ENCODE measurements at places on chromosomes 11 and 22. TPM values are rescaled to one million over a fixed set of nuclear protein-coding genes. Genes with fewer than 3 reads are reported as not detected.

DNA sequence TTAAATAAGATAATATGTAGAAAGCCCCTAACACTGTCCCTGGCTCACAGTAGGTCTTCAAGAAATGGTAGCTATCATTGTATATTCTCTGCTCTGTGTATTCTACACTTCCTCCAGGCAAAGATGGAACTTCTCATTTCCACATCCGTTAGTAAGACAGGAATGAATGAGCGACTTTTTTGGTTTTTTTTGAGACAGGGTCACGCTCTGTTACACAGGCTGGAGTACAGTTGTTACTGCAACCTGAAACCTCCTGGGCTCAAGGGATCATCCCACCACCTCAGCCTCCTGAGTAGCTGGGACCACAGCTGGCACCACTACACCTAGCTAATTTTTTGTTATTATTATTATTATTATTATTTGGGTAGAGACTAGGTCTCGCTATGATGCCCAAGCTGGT is 2.3 kb upstream of the CLPB start:
- no peak for DNase-seq

- DNase-seq, result no peak
Measured at GRCh38 chr11:117903505-117904382, 25.5 kb downstream of the TMPRSS13 start.

GRCh38 chr11:66292543-66293332 is 1.0 kb downstream of the TMEM151A start:
- no peak for DNase-seq

- DNase-seq, result peak; percentile 47
Measured at GRCh38 chr22:38513063-38513462, 7.0 kb upstream of the DDX17 start.

DNA sequence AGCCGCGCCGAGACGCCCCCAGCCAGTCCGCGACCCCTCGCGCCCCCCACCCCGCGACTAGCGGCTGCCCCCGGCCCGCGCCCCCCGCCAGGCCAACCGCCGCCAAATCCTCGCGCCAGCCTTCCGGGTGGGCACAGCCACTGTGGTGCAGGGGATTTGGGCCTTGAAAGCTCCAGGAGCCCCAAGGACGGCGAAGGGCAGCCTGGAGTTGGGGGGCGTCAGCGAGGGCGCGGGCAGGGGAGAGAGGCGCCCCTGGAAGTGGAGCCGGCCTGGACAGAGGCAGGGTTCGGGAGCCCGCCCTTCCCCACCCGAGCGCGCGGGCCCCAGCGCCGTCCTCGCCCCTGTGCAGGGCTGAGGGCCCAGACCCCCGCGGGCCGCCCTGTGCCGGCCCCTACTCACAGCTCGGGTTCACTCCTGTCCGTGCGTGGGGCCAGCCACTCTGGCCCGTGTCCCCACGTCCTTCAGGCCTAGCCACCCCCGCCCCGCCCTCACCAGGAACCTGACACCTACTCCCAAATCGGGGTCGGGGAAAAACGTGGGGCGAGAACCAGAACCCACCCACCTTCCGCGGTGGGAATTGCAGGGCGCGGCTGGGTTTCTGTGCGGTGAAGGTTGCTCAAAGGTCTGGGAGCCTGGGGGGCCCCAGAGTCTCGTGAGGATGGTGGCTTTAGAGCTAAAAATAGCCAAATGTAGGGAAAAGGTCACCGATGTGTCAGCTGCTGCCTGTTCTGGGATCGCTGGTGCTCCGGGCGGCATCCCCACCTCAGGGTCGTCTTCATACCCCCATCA is at the start of gene CPT1B:
Gene CPT1B (minus strand): TSS at position 441 of the 789 bp plus-strand sequence. CDS start 512 bp downstream, outside the sequence.
- no peak for DNase-seq

DNA sequence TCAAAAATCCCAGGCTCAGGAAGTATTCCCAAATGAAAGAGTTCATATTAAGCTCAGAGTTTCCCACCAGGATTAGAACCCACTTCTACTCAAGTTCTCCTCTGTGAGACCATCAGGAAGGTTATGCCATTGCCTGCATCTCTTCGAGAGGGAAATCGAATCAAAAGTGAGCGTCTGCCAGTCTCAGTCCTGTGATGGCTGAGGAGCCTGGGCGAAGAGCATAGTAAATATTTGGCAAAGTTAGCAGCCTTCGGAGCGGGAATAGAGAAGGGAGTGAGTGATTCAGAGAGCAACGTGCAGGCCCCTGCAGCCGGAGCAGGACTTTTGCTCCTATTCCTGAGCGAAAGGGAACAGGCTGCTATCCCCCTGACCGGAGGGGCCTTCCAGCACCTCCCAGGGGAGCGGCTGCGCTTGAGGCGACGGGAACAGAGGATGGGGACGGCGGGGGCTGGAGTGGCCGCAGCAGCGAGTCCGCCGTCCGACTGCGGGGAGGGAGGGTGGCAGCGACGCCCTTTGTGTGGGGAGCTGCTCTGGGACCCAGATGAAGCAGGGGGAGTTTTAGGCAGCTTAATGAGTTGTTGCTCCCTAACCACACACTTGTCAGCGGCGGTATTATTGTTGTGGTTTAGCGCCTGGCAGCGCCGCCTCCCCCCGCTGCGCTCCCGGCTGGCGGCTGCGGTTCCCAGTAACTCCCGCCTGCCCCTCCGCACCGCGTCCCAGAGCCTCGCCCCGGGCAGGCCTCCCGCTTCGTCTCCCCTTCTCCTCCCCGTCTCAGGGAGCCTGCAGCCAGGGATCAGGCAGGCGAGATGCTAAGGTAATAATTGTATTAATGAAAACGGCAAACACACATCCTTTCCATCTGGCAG is 21.7 kb upstream of the NRGN start:
- no peak for DNase-seq

GRCh38 chr11:68958211-68958610 is 22.6 kb downstream of the MRGPRD start:
- no peak for DNase-seq

DNA sequence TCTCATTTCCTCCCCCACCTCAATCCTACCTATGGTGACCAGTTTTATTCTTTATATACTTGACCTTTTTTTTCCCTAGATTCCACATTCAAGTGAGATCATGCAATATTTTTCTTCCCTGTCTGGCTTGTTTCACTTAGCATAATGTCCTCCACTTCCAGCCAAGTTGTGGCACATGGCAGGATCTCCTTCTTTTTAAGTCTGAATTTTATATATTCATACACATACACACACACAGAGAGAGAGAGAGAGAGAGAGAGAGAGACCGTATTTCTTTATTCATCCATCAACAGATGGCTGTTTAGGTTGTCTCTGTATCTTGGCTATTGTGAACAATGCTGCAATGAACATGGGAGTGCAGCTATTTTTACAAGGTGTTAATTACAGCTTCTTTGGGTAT is 1.4 kb downstream of the POU2AF2 start:
- no peak for DNase-seq

- DNase-seq, result no peak
Measured at GRCh38 chr11:112211536-112211935, 14.7 kb upstream of the PTS start.

- peak; percentile 66 for DNase-seq
Measured at GRCh38 chr22:49962012-49962750, 1.6 kb downstream of the PIM3 start.

GRCh38 chr11:125376117-125376516 is 119.9 kb downstream of the FEZ1 start:
- no peak for DNase-seq

DNA sequence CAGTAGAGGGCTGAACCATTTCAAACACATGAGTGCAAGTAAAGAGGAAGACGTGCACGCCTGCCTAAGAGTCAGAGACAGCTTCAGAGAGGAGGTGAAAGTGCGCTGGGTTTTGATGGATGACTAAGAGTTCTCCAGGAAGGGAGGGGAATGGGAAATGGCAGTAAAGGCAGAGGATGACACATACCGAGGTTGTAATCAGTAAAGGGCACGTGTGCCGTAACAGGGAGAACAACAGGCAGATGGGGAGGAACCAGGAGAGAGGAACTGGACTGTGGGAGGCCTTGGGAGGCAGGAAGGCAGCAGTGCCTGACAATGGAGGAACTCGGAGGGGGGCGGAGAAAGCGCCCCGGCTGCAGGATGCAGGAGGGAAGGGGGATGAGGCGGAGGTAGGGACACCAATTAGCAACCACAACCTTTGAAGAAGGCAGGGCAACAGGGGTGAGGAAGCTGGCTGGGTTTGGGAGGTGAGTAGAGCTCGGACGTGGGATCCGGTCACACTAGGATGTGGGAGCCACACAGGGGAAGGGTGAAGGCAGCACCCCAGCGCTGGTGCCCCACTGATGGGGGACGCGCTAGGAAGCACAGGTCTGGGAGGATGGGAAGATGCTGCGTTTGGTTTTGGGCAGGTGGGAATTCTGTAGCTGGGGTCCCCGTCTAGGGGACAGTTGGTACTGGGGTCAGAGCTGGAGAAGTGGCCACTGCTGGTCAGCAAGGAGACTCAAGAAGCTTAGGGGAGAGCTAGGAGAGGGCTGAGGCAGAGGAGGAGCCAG is 67.4 kb downstream of the SCUBE1 start:
- DNase-seq, result no peak

Gene TOMM22
- total RNA-seq, result 45.0 TPM

Gene ZBTB16
- 22.1 TPM for total RNA-seq

Gene RIMBP3B
- 0.83 TPM for total RNA-seq

Gene HEPN1
- not detected for total RNA-seq

Gene CCDC88B
- 73.4 TPM for total RNA-seq

Gene ADORA2A
- total RNA-seq, result 22.5 TPM

Gene AMOTL1
- total RNA-seq, result 4.7 TPM

Gene APOBEC3G
- total RNA-seq, result 21.0 TPM

Data from naive thymus-derived CD4-positive, alpha-beta T cell (primary cell).